ENCODE measurements at places on chromosomes 1 and 21. TPM values are rescaled to one million over a fixed set of nuclear protein-coding genes. Genes with fewer than 3 reads are reported as not detected.
A peak's percentile ranks its signal among the peaks of the same experiment; 100 is the strongest.

The FAM177B gene
- total RNA-seq: 0.33 TPM

GRCh38 chr1:31397360-31398095, 15.5 kb upstream of the SERINC2 start:
- no peak for DNase-seq

DNA sequence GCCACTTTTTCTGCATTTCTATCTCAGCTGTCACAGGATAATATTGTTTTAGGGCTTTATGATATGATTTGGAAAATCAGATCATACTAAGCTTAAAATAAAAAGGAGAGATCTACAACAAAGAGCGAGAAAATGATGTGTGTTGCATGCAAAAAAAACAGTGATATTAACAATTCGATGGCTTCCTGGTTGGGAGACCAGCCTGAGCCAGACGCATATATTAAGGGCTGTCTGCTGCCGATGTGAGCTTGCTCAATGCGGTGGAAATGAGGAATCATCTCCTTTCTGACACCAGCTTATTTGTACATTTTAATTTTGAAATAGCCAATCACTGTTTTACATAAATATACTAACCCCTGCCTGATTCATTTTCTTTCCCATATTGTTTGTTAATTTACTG, 862.6 kb downstream of the USP25 start:
- no peak for DNase-seq

GRCh38 chr1:225654688-225655508, 2.0 kb upstream of the ENAH start:
- DNase-seq: no peak

- DNase-seq: no peak
These were observed 118.3 kb upstream of the SLC25A33 start for GRCh38 chr1:9420835-9421532.

GRCh38 chr1:86324130-86324822, 71.8 kb downstream of the ODF2L start:
- DNase-seq: no peak

- no peak for DNase-seq
These were observed 7.6 kb upstream of the RAP1A start for GRCh38 chr1:111611986-111612385.

DNA sequence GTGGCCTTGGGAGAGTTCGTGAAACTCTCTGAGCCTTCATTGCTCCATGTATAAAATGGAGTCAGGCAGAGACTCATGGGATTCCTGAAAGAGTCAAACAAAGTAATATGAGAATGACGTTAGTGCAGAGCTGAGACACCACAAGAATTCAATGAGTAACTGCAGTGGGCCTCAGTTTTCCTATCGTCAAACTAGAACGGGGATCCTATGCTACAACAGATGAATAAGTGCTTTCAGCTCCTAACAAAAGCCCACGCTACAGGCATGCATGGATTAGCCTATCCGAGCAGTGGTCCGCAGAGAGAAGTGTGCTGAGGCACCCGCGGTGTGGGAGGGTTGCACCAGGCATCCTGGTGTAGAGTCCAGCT, 124.7 kb downstream of the SYF2 start:
- no peak for DNase-seq

- DNase-seq: no peak
These were observed 14.1 kb downstream of the ALPL start for GRCh38 chr1:21523297-21523813.

DNA sequence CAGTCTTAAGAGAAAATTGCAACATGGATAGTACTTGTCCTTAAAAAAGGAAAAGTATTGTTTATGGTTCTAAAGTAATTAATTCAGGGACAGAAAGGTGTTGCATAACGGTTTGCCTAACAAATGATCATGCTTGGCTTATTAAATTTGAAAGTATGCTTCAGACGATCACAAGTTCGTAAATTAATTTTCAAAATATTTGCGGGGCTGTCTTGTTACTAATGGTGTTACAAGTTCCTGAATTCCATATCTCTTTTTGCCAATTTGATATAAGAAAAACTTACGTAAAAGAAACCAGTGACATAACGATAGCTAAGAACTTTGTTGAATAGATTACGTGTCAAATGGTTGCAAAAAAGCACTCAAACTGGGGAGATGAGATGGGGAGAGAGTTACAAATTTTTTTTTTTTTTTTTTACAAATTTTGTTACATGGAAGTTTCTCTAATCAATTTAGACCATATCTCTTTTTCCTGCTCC, 1.3 kb downstream of the AGO3 start:
- DNase-seq: no peak

DNA sequence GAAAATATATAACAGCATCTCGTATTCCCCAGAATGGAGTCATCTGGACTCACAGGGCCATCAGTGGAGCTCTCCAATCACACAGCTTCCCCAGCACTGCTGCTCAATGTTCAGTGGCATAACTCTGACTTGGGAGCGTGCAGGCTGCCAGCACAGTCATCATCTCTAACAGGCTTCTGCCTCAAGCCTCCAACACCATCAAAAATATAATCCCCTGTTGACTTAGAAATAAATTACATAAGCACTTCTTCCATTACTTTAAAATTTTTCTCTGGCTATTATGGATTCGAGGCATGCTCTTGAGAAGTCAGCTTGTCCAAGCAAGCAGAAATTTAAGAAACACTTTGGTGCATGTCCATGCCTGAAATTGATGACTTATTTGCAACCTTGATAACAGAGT, 6.2 kb downstream of the DUSP23 start:
- no peak for DNase-seq

The OR14K1 gene
- total RNA-seq: not detected

The SLC6A17 gene
- total RNA-seq: 0.49 TPM

DNA sequence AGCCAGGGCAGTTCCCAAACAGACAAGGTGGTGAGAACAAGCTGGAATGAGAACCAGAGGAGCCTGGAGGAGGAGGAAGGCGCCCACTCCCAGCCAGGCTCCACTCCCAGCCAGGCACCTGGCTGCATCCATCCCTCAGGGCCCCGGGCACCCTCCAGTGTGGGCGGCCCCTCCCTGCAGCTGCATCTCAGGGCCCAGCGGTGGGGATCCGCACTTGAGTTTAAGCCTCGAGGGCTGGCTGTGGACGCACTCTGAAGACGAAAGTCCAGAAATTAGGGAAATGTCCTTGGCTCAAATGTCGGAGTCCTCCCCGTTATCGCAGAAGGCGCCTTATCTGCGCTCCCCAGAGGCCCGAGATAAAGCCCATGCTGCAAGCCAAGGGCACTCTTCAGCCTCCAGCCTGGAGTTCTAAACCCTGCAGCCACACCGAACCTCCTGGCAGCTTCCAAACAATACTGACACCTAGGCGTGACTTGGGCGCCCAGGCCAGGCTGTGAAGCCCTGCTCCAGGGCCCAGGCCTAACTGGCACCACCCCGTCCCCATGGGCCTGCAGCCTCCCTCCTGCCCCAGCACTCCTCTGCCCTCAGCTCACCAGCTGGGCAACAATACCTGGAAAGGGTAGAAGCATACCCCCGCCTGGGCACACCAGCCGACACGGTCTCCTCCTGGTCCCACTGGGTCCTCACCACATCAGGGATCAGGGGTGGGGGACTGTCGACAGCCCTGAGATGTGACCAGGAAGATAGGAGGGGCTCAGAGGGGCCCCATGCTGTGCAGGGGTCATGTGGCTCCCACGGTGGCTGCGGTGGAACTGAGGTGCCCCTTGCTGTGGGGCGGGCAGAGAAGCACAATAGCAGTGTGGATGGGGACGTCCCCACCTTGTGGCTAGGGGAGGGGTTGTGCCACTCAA, 184.8 kb upstream of the VAMP3 start:
- DNase-seq: no peak

- DNase-seq: peak; percentile 19
These were observed 131.9 kb downstream of the CRB1 start for GRCh38 chr1:197399755-197400521.

DNA sequence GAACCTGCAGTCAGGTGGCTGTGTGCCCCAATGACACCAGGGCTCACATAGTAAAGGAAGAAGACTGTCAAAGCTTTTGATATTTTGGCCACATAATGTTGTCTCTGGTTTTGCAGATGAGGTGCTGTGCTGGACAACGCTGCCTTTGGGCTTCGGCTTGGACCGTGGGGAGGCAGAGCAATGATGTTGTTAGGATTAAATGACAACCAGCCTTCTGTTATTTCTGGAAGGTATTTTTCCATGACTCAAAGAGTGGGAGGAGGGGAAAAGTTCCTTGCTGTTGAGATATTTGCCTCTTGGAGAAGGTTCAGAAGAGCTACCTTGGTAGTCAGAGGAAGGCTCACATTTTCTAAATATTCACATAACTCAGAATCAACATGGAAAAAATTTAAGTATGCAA, 187.3 kb upstream of the GALNT2 start:
- DNase-seq: no peak

- DNase-seq: no peak
These were observed 44.6 kb downstream of the PDPN start for GRCh38 chr1:13628218-13628617.

DNA sequence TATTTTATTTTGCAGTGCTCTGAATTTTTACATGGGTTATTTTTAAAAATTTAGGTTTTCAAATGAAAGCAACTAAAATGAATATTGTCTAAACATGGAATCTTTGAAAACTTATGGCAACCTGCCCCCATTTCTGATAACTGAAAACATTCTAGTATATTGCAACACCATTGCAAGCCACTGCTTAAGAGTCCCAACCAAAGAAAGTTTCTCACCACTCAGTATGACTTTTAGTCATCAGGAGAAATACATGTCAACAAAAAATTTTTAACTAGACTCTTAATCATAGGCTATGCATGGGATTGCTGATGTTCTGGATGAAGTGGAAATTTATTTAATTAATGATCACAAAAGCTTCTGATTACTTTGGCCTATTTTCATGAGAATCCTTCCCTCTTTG, 112.1 kb downstream of the TNFSF18 start:
- DNase-seq: no peak

GRCh38 chr1:77797991-77798390, 18.5 kb downstream of the MIGA1 start:
- no peak for DNase-seq

The ZBTB8OS gene
- 39.0 TPM for total RNA-seq

GRCh38 chr21:43370091-43370658, 56.8 kb downstream of the SIK1 start:
- DNase-seq: no peak

GRCh38 chr21:22965455-22966135, 1967.4 kb downstream of the NCAM2 start:
- DNase-seq: no peak

The DOCK7 gene
- total RNA-seq: 47.7 TPM

The SYT14 gene
- 11.0 TPM for total RNA-seq

The KRTAP11-1 gene
- not detected for total RNA-seq

- no peak for DNase-seq
These were observed 120.9 kb upstream of the MAGI3 start for GRCh38 chr1:113269168-113269963.

The G0S2 gene
- 43.7 TPM for total RNA-seq

DNA sequence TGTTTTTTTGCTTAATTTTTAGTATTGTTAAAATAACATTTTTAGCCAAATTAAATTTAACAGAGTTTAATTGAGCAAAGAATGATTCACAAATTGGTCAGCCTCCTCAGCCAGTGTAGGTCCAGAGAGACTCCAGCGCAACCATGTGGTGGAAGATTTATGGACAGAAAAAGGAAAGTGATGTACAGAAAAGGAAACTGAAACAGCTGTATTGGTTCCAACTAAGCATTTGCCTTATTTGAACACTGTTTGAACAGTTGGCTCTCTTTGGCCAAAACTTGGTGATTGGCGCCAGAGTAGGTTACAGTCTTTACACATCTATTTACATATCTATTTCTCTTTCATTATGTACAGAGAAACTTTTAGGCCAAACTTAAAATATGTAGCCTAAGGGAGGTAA, 19.4 kb downstream of the RPS6KC1 start:
- DNase-seq: no peak

- no peak for DNase-seq
These were observed 55.0 kb upstream of the PTGFRN start for GRCh38 chr1:116854716-116855115.

DNA sequence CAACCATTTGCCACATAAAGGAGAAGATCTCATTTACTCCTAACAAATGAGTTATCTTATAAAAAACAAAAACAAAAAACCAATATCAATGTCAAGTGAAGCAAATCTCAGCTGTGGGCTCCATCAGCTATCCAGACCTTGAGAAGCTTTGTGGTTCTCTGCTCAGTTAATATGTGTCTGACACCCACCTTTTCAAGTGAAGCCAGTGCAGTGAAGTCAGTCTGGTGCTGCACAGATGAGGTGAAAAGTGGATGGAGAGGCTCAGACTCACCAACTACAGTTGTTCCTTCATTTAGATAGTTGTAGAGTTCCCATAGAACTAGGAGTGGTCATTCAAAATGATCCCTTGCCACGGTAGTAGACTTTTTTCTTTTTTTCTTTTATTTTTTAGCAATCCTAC, 106.8 kb downstream of the NTNG1 start:
- DNase-seq: no peak

The WDR64 gene
- not detected for total RNA-seq

The IFT25 gene
- 80.4 TPM for total RNA-seq
